ENCODE measurements at places on chromosomes 5 and 9.

DNA sequence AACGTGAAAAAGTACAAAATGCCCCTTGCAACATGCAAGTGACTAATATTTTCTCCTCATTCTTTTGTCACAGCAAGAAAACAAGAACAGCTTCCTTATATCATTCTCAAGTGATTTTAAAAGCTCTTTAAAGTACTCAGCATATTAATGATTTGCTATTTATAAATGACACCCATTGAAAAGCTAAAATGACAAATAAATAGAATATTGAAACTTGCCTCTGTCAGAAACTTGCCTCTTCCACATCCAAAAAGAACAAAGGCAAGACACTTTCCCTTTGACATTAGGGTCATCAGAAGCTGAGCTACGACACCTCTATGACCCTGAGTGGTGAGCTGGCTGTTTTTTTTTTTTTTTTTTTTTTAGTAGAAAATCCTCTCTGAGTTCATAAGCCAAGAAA, 339.6 kb upstream of the ITGA1 start:
- no peaks in the 10 kb centered on the region for H3K36me3 ChIP-seq
- peaks cover 11% of the 10 kb centered on the region for H3K4me1 ChIP-seq
- DNase-seq: no peak
- H3K27me3 ChIP-seq: no peaks in the 10 kb centered on the region
- no peak overlapping the region for H3K27ac ChIP-seq

DNA sequence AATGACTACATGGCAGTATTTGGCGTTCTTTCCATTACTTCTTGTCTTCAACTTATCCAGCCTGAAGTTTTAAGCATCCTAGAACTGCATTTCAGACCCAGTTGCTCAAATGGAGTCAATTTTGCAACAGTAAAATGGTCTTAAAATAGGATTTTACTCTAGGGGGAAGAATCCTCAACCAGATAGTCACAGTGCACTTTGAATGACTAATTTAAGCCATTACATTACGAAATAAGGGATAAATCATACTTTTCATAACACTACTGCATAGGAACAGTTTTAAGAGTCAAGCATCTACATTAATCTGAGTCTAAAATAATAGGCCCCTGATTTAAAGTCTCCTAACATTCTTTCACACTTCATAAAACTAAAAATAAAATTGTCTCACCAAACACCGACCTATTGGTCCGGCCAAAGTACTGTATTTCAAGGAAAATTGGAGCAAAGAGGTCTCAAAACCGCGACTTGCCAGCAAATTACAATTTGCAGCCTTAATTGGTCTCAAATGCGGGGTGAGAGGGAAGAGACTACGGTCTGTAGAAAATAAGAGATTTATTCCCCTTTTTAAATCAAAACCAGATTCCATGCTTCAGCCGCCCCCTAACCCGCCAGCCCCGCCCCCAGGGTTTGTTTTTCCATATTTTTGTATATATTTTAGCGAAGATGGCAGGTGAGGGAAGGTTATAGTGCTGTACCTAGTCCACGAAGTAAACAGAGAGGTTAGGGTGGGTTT, 1.2 kb upstream of the SMARCA2 start:
- H3K36me3 ChIP-seq: no peaks in the 10 kb centered on the region
- no peaks in the 10 kb centered on the region for H3K27me3 ChIP-seq
- peak overlapping the region; percentile 100 for H3K27ac ChIP-seq

- DNase-seq: no peak
- no peak overlapping the region for H3K4me3 ChIP-seq
- H3K27me3 ChIP-seq: no peaks in the 10 kb centered on the region
- peaks cover 11% of the 10 kb centered on the region for H3K4me1 ChIP-seq
- H3K27ac ChIP-seq: no peak overlapping the region
Observed at GRCh38 chr9:15182730-15183129, 124.3 kb downstream of the TTC39B start.

- no peaks in the 10 kb centered on the region for H3K4me1 ChIP-seq
- no peaks in the 10 kb centered on the region for H3K27me3 ChIP-seq
- H3K36me3 ChIP-seq: no peaks in the 10 kb centered on the region
- no peak overlapping the region for H3K4me3 ChIP-seq
Observed at GRCh38 chr5:107969847-107970246, 299.1 kb upstream of the EFNA5 start.

GRCh38 chr9:136769710-136770191, 5.4 kb upstream of the LCN15 start:
- H3K4me3 ChIP-seq: no peak overlapping the region
- no peaks in the 10 kb centered on the region for H3K36me3 ChIP-seq
- no peak for DNase-seq
- no peak overlapping the region for H3K27ac ChIP-seq
- H3K4me1 ChIP-seq: peaks cover 3% of the 10 kb centered on the region

DNA sequence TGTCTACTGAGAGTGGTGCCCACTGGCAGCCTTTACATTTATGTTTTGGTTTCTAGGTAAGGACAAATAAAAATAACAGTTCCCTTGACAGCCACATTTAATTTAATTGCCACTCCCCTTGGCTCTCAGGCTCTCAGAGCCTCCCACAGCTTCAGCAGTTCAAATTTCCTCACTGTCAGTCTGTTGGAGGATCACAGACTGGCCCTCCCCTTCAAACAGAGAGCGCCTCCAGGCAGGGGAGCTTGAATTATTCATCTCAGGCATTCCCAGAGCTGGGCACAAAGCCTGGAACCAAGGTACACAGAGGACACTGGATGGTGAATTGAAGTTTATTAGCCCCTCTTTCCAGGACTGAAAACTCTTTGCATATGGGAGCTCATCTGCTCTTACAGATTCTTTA, 407.7 kb downstream of the SPOCK1 start:
- no peaks in the 10 kb centered on the region for H3K4me1 ChIP-seq
- DNase-seq: no peak
- H3K27me3 ChIP-seq: no peaks in the 10 kb centered on the region
- no peak overlapping the region for H3K27ac ChIP-seq

DNA sequence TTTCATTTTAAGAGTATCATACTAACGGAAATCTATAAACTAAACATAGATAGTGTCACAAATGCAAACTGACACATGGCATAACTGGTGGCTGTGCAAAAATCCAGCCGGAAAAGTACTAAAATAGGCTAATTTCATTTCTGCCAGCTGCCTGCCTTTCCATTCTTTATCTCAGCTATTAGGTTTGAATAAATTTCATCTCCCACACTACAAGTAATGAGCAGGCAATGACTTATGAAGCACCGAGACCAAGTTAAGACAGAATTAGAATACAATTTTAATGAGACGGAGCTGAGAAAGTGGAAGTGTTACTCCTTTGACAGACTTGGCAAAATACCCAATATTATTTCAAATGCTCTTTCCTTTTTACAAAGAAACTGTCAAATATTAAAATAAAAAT, 258.8 kb upstream of the ZNF608 start:
- no peaks in the 10 kb centered on the region for H3K27me3 ChIP-seq
- no peaks in the 10 kb centered on the region for H3K4me1 ChIP-seq
- H3K27ac ChIP-seq: no peak overlapping the region

DNA sequence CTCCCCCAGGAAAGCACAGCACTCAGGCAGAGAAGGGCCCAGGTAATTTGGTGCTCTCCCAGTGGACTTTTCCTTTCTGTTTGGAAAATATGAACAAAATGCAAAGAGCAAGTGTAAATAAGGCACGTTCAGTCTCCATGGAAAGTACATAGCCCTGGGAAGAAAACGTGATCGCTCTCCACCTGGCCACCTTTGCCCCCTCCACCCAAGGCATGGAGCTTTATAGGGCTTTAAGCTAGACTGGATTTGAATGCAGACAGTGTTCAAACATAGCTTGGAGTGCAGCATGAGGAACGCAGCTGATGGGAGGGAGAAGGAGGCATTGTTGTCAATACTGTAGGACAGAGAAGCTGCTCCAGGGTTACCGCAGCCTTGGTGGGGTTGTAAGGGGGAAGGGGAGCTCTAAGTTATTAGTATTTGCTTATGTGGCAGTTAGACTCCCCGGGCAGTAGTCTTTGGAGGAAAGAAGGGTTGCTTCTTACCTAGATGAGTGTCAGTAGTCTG, 500.2 kb downstream of the SPOCK1 start:
- no peak overlapping the region for H3K4me3 ChIP-seq
- no peak for DNase-seq
- H3K4me1 ChIP-seq: no peaks in the 10 kb centered on the region
- no peaks in the 10 kb centered on the region for H3K36me3 ChIP-seq
- no peaks in the 10 kb centered on the region for H3K27me3 ChIP-seq

Data from esophagus muscularis mucosa (tissue), 4 donors.